ENCODE measurements at places on chromosomes 16 and 17.

GRCh38 chr17:40175928-40176753, 1.1 kb upstream of the RAPGEFL1 start:
- no peak for DNase-seq

DNA sequence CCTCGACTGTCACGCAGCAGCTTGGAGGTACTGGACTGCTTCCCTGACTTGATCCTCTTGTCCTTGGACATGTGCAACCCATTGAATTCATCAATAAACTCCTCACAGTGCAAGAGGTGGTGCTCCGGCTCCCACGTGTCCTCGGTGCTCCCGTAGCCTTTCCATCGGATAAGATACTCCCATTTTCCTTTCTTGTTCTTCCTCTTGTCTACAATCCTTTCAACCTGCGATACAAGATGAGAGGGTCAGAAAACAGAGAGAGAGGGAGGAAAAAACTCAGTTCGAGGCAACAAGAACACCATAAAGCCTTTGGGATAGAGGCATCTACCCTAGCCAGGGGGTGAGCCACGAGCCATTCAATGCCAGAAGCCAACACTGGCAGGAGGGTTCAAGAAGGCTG, 119.5 kb downstream of the CDYL2 start:
- no peak for DNase-seq

DNA sequence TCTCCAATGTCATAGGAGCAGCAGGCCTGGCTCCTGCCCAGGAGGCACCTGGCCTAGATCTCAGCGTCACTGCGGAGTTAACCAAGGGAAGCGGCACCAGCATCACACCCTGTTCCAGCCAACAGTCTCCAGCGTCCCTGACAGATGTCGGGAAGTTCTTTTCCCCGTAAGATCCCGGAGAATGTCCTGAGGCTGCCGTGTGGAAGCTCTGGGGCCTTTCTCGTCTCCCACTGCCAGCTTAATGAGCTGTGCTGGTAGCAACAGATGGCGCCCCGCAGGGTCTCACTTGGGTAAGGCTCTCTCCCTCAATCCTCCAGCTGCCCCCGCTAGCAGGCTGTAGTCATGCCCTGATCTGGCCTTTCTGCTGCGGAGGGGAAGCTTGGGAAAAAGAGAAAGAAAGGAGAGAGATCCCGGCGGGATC, 57.5 kb downstream of the MARCHF10 start:
- no peak for DNase-seq

DNA sequence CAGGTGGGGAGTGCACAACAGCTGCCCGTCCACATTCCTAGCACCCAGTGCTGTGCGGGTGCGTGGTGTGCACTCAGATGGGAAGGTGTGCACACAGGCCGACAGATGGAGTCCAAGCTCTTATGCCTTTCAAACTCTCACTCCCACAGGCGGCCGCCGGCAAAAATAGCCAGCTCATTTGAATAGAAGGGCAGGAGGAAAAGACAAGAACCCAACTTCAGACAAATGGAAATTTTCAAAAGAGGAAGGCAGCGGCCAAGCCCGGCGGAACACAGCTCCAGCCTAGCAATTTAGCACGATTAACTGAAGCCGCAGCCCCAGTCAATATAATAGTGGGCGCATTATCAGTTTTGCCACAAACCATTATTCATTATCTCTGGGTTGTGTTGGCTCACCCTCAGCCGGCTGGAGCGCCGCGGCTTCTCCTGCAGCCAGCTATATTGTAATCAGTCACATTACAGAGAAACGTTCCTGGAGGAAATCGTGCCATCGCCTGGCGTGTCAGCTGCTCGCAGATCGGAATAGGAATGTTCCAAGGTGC, 103.9 kb upstream of the SEC14L1 start:
- DNase-seq: no peak

- DNase-seq: no peak
Observed at GRCh38 chr16:85415196-85416090, 197.7 kb upstream of the GSE1 start.

GRCh38 chr17:31392856-31393748, 1.6 kb downstream of the RAB11FIP4 start:
- no peak for DNase-seq

DNA sequence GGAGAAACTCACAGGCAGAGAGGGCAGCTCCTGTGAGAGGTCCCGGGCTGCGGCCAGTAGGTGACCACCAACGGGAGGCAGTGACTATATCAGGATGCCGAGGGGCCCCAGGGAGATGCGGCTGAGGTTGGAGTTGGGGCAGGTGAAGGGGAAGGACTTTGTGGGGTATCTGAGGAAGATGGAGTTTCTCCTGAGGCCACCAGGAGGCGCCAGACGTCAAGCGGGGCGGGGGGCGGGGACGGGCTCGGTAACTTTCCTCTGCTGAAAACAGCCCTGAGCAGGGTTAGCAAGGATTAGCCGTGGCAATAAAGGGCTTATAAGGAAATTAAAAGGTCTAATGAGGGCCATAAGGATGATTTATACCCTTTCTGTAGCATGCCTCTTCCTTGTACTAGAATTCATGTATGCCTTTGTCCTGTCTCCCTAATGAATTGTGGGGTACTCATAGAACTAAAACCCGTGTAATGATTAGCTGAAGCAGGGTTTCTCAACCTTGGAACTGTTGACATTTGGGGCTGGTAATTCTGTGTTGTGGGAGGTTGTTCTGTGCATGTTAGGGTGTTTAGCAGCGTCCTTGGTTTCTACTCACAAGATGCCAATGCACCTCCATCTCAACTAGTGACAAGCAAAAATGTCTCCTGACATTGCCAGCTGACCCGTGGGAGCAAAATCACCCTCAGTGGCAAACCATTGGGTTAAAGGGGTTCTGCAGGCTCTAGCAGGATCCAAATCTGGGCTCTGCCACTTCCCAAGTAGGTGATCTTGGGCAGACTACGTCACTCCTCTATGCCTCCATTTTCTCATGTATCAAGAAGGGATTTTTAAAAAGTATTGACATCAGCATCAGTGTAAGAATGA, 74.8 kb upstream of the GRIN2A start:
- peak; percentile 43 for DNase-seq

DNA sequence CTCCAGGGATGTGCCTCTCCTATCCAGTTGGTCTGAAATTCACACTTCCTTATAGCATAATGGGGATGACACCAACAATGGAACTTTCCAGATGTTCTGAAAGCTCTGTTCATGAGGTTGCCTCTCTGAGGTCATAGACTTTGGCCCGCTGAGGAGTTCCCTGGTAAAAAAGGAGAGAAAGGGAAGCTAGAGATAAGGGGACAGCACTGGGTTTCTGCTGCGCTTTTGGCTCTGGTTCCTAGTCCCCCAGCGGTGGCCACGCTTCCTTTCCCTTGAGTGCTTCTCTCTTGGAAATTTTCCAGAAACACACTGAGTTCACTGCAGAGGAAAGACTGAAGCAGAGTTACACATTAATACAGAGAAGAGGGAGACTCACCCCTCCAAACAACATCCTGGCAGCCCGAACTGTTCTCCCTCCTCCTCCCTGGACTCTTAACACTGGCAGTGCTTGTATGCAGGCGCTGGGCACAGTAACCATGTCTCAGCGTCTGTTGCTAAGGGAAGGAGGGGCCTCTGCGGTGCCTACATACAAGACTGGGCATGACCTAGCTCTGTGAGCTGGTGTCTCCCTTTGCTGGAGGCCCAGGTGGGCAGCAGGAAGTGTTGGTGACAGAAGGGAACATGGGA, at the start of gene DNAH3:
DNAH3 (minus strand) TSS at position 472 of the 627 bp plus-strand sequence. CDS start 527 bp downstream, outside the sequence.
- no peak for DNase-seq

GRCh38 chr16:28981517-28981916, 3.3 kb upstream of the LAT start:
- peak; percentile 33 for DNase-seq

DNA sequence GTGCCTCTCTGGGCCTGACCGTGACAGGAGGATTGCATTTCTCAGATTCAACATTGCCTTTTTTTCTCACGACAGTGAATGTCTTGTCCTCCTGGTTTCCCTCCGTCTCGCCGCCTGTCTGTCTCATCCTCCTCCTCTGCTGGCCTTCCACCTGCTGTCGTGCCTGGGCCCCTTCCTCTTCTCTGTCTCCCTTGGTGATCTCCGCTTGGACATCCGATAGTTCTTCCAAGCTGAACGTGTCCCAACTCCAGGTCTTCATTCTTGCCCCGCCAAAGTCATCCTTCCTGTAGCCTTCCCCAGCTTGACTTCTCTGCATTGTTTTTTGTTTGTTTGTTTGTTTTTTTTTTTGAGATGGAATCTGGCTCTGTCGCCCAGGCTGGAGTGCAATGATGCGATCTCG, 79.4 kb downstream of the RAP1GAP2 start:
- DNase-seq: no peak

DNA sequence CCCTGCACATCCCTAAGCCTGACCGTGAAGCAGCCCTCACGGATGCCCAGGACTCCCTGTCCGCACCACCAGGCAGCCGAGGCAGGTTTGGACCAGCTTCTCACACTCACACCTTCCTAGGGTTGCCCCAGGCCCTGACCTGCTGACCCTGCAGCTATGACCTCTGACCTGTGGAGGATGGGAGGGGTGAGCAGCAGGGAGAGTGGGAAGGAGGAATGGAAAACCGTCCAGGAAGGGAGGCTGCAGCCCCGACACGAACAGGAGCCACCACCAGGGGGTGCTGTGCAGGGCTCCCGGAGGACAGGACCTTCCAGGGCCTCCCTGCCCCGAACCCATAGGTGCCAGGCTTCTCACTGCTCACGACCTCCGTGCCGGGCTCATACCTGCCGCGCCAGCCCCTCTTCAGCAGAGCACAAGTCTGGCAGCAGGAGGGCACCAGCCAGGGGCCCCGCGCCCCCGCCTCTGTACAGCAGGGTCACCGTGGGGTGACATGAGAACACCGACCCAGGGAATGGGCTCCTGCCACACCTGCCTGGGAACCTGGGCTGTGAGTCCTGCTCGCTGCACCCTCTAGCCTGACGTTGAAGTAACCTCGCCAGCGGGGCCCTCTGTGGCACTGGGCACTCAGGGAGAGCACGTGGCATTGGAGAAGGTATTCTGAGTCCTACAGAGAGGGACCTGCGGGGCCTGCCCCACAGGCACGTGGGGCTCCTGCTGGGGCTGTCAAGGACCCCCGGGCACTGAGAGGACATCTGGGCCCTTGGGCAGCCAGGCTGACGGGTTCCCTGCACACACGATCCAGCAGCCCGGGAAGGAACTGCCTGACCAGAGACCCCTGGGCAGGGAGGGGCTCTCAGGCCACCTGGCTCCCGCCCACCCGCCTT, 37.6 kb downstream of the CTU2 start:
- DNase-seq: peak; percentile 76

DNA sequence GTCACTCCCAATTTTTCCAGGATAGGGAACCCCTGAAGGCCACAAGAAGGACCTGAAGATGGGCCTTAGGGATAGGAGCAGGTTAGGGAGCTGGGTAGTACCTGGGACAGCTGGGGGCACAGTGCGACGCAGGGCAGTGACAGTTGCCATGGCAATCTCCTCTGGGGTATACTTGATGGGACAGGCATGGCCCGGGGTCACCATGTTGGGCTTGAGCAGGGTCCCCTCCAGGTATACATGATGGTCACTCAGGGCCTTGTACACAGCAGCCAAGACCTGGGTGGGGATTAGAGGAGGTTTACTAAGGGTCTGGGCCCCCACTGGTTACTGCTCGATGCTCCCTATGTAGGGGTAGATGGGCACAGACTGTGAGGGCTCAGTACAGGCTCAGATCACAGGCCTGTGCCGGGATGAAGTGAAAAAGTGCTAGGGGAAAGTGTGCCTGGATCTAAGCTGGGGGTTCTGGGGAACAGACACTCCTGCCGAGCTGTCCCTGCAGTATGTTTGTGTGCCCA, 2.7 kb downstream of the ALDOC start:
- DNase-seq: no peak

DNA sequence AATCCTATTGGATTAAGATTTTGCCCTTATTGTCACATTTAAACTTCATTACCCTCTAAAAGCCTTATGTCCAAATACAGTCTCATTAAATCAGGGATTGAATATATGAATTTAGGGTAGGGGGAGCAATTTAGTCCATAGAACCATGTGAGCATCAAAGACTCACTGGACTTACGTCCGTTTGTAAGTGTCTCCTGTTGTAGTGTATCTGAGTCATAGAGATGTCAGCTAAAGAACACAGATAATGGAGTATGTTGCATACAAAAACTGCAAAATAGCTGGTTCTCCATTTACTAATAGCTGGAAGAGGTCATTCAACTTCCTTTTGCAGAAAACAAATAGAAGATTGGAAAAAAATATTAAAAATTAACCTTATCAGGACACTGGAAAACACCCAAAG, 599.1 kb upstream of the SOX9 start:
- DNase-seq: no peak

DNA sequence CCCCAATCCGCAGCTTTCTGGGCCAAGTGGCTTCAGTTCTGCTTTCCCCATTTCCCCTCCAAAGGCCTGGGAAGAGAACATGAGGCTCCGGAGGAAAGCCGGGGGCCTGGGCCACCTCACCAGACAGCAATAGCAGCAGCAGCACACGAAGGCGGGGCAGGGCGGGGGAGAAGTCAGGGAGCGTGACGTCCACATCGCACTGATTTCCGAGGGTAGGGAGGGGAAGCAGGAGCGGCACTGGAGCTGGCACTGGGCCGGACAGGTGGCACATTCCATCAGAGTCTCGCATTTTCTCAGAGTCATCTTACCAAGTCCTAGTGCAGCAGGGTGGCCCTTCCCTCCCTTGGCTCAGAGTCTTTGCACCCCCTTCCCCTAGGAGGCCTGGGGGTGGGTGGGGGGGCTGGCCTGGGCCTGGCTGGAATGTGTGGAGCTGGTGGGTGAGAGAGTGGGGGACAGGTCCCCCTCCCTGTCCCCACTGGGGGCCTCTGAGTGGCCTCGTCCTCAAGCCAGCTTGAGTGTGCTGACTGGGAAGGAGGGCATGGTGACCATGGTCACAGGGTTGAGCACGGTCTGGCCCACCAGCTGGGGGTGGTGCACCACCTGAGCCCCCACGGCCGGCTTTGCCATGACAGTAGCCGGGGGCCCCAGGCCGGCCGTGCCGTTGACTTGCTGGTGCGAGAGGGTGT, 14.3 kb downstream of the MNT start:
- no peak for DNase-seq

DNA sequence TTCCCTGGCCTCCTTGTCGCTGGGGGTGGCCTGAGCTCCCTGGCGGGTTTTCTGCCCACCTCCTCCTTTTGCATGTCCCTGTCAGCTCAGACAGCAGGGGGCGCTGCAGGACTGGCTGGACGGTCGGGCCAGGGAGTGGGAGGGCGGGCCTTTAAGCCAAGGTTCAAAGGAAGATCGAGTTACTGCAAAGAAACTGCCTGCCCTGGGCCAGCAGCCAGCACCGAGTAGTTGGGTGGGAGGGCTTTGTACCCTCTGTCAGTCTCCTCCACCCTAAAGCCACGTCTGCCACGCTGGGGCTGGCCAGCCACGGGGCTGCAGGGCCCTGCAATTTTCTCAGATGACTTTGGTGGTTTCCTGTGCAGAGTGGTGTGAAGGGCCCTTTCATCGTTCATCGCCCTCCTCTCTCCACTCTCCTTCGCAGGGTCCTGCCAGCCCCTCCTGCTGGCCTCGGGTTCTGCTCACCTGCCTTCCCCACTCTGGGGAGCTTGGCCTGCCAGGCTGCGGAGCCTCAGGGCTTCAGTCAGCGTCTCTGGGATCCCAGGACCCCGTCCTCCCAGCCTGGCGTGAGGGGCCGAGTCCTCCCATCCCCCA, 12.3 kb downstream of the GPR142 start:
- DNase-seq: peak; percentile 94

Data from activated CD4-positive, alpha-beta T cell treated with anti-CD3 and anti-CD28 coated beads, Interleukin-2, amount 50 U/mL, for 1 hour (primary cell).